Hematopoietic multipotent progenitor cell treated with erythropoietin and hydrocortisone succinate and interleukin-3 and kit ligand, for 4 days (in vitro differentiated cells): ENCODE measurements at places on chromosomes 3 and 15.

- DNase-seq = no peak
Observed at GRCh38 chr3:12750223-12750622, 8.8 kb downstream of the TMEM40 start.

- no peak for DNase-seq
Observed at GRCh38 chr15:69232765-69233164, 65.9 kb upstream of the PAQR5 start.

DNA sequence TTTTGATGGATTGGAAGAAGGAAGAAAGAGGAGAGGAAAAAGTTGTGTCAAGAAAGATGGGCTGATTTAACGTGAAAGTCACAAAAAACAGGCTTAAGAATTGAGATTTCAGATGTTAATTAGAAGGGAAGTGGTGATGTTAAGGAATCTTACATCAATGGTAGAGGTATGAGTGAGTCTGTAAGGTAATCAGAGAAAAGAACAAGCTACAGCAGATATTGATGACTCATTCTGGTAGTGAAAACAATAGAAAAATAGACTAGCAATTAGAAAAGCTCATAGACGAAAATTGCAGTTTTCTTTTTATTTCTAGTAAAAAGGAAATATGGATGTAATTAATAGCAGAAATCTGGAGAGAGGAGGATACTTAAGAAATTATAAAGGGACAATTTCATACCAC lies 559.6 kb downstream of the MCTP2 start:
- DNase-seq = no peak

DNA sequence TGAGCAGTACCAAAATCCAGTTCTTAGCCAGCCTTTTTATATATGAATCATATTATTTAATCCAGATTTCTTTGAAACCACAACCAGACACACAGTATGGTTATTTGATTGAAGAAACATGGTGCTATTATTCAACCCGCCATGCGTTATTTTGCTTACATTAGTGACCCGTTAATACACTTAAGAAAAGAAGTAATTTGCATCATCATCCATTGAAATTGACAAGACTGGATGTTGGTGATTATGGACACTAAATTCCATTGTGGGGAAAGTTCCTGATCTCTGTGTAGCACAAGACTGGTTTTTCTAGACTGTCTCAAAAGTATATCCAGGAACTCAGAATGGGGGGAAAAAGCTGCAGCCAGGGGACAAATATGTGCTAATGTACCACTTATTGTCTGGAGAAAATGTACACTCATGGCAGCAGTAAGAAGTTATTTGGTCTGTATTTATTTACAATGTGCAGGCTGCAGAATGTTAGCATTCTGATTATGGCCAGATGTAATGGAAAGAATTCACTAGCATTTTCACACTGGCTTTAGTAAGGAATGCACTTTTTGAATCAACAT lies 80.3 kb downstream of the FILIP1L start:
- no peak for DNase-seq

- no peak for DNase-seq
Observed at GRCh38 chr3:89278302-89279025, 171.0 kb downstream of the EPHA3 start.

GRCh38 chr3:9810433-9810770 lies 340 bp downstream of the TTLL3 start:
- DNase-seq = no peak

DNA sequence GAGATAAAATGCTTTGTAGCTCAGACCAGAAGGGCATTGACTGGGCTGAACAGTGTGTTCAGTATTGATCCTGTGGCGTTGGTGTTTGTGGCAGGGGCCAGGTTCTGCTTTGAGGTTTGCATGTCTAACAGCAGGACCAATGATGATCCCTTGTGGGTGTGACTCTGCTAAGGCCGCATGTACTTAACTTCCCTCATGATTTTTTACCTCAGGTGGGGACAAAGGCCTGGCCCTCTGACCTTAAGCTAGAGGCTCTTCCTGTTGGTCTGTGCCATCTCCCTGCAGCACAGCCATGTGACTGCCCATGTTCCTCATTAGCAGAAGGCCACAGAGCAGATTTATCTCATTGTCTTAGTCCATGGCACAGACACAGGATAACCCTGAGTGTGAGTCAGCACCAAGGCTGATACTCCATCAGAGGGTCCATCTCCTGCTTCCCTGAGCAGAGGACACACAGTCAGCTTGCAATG lies 34.3 kb upstream of the BSN start:
- DNase-seq = peak; percentile 57

DNA sequence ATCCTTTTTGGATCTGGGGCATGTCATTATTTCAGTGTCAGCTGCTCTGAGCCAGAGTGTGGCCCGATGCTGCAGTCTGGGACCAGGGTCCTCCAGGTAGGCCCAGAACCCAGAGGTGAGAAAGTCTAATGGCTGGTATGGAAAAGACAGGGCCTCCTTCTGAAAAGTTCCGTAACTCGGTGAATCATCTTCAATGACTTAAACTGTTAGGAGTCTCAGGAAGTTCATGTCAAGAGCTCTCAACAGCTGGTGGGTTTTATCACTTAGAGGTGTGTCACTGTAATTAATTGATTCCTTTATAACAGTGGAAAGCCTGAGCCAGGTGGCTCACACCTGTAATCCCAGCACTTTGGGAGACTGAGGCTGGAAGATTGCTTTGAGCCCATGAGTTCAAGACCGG lies 28.5 kb upstream of the PDE8A start:
- DNase-seq = no peak

DNA sequence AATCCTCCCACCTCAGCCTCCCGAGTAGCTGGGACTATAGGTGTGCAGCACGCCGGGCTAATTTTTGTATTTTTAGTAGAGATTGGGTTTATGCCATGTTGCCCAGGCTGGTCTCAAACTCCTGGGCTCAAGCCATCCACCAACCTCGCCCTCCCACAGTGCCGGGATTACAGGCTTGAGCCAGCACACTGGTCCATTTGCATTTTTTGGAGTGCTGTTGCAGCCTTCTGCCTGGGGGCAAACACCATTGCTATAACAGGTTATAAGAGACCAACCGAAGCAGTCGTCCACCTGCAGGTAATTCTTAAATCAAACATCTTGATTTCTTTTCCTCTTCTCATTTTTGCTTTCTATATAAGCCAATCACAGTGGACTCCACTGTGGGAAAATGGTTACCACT lies 27.7 kb downstream of the ACKR4 start:
- no peak for DNase-seq

DNA sequence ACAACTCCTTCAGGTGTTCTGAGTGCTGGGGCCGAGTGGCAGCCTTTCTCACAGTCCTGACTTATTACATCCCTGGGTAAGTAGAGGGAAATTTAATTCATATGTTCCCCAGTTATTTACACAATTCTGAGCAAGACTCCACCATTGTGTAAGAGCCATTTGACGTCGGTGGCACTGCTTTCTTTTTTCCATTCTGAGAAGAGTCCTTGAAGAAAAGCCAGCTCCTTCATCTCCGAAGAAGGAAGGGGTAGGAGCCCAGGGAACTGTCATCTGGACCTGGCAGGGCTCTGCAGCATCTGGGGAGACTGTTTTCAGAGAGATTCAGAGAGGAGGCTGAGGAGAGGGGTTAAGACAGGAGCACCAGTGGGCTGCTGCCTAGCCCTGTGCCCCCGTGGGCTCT lies 22.6 kb upstream of the MASP1 start:
- no peak for DNase-seq

DNA sequence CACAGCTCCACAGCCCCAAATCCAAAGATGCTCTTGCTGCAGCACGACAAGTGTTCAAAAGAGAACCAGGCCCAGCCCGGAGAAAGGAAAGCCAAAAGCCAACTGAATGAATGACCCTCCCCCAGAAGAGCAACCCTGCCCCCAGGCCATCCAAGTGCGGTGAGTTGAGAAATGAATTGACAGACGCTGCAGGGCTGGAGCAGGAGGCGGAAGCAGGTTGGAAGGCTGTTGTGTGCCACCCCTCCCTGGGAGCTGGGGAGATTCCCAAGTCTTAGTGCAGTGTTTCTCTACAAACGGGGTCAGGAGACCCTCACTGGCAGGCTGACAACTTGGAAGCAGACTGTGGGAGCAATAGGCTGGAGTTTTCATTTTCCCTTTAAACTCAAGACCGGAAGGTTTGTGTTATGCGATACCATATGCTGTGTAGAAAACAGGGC lies 3.5 kb upstream of the SPTBN5 start:
- DNase-seq = no peak

DNA sequence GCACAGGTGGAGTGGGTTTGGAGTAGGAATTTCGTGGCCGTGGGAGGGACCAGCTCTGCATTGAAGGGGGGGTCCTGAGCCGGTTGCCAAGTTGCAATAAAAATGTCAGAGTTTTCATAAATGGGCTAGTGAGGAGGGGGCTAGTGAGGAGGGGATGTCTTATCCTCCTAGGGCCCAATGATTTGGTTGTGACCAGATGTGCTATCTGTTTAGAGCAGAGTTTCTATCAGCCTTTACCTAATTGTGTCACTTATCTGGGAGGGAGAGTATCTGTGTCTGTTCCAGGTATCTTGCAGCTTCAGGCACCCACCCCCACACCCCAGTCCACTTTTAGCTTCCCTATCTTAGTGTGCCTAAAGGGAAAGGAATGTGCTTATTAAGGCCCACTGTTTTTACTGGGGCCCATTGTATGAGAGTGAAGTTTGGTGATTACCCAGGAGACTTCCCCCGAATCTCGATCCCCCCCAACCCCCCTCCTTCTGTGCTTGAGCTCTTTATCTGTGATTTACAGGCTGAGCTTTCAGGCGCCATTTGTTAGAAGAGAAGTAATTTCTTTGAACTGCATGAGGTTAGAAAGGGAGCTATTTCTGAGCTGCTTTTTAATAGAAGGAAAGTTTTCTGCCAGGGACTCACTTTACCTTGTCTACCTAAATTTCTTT lies 42.6 kb downstream of the PPCDC start:
- DNase-seq = peak; percentile 93

DNA sequence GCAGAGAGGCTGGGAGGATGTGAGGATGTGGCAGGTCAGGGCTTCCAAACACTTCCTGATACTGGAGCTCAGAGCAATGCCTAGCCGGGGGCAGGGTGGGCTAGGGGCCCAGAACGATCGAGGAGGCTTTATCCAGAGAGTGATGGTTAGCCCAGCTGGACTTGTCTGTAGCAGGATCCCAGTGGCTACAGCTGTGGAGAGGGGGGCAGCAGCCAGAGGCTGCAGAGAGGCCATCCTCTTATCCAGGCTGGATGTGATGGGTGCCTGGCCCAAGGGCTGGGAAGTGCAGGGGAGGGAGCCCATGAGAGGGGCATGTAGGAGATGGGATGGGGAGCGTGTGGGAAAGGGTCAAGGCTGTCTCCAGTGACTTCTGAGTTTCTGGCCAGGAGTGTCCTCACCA lies 4.6 kb downstream of the PARP3 start:
- DNase-seq = no peak

GRCh38 chr15:78317145-78317836 lies 17.9 kb upstream of the SKIC8 start:
- peak; percentile 45 for DNase-seq

DNA sequence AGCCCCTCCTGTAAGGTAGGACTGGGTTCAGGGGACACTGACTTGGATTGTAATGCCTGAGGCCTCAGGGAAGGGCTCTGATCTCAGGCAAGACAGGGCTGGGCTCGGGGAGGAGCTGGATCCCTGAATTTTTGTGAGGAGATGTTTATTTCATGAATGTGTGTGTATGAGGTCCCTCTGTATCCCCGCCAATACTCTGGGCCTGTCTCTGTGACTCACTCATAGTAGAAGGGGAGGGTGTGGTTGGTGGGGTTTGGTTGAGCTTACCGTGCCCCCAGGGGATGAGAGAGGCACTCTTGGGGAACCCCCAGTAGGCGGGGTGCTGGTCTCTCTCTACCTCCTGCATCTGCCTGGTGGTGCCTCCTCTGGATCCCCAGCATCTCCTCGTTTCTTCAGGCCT lies 28.1 kb downstream of the RPSA start:
- no peak for DNase-seq

DNA sequence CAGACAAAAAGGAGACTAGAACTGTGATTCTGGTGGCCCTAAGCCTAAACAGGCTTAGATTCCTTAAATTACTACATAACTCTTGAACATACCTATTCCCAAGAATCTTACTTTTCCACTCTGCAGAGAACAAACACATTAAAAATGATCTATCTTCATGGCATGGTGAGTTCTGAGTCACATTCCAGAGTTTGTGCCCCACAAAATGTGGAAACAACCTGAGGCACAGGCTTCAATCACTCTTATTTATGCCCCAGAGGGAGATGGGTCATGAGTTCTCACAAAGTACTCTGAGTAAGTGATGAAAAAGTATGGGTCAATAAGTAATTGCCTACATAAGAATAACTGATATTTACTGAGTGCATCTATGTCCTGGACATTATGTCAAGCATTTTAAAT lies 137.5 kb upstream of the SLC2A2 start:
- no peak for DNase-seq

DNA sequence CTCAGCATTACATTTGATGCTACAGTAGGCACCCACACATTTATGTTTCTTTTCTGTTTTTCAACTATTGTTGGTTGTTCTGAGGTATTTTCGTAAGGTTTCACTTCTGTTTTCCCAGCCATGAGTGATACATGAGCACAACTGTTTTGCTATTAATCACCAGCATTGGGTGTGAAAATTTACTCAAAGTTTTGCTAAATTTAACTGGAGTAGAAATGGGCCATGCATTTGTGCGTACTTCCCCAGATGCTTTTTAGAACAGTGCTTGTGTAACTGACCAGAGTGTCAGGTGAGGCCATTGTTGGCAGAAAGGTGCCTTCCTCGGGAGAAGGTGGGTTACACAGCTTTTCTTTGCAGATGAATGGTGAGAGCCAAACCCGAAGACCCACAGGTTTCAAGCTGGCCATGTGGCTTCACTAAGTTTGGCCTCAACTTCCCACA lies 70.4 kb downstream of the ST6GAL1 start:
- DNase-seq = no peak

DNA sequence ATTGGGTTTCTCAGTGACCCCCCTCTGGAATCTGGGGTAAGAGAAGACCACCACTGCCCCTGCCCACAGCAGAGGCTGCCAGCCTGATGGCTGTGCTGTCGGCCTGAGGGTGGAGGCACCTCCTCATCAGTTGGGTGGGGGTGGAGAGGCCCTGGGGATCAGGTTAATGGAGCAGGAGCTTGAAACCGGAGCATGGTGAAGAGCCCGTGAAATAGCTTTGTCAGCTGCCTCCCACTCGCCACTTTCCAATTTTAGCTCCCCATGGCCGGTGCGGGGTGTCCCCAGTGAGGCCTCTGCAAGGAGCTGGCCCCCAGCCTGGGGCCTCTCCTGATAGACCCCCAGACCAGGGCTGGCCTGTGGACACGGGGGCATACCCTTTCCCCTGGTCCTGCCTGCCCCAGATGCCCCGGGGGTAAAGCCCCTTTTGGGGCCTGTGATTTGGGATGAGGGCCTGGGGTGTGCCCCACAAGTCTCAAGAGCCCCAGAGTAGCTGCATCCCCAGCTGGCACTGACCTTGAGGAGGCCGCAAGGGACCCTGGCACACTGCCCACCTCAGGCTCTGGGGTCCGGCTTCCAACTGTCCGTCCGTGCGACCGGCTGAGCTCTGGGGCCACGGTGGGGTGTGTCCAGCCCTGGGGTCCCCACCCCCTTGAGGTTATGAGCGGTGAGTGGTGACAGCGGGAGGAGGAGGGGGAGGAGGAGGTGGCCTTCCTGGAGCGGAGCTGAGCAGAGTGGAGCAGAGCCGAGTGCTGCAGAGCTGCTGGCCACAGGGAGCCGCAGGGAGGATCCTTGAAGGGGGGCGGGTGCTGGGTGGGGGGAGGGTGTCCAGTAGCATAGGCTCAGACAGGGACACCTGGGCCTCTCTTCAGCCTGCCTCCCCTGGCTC lies at the start of gene HHATL:
HHATL (minus strand) TSS at position 733 of the 886 bp plus-strand sequence. CDS start 1,972 bp downstream, outside the sequence.
- DNase-seq = no peak
